ENCODE measurements at places on chromosomes 6 and 20.

GRCh38 chr6:84525907-84526306, 238.5 kb downstream of the TBX18 start:
- no peak for DNase-seq

DNA sequence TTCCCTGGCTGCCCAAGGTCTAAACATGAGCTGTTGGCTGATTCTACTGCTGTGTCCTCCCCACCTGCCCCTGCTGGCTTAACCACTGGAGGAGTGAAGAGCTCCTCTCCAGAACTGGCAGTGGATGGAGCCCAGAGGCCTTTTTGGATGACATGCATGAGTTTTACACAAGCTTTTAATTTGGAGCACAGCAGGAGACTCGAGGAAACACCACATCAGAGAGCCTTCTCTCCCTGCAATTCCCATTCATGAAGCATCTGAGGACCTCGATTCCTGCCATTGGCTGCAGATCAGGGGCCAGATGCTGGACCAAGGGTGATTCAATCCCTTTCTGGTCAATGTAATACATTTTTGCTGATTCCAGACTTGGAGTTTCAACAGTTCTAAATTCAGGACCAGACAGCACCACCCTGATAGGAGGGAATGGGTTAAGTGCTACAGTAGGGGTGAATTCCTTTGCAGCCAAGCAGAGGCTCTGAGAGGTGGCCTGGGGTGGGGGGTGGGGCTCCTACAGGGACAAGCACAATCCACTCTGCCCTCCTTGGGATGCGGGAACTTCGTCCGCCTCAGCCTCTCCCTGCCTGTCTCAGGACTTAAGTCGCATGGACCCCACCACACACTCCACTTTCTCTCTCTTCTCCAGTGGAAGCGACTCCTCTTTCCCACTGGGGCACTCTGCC, 599 bp upstream of the PSORS1C1 start:
- DNase-seq, result no peak

- no peak for DNase-seq
Observed at GRCh38 chr6:142857233-142857761, 87.7 kb downstream of the HIVEP2 start.

DNA sequence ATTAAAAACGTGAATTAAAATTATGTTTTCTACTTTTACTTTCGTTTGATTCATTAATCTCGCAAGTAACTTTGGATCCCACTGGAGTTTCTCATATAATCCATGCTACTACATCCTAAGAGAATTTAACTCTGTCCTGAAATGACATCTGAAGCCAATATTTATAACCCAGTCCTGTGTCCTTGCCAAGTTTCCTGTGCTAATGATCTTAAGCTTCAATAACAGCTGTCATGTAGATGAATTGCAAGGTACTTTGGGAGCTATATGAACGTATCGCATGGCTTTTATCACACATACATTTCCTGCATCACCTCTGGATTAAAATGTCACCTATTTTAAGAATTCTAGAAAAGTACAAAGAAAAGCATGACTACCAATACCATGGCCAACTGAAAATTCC, 833.8 kb upstream of the CITED2 start:
- no peak for DNase-seq

DNA sequence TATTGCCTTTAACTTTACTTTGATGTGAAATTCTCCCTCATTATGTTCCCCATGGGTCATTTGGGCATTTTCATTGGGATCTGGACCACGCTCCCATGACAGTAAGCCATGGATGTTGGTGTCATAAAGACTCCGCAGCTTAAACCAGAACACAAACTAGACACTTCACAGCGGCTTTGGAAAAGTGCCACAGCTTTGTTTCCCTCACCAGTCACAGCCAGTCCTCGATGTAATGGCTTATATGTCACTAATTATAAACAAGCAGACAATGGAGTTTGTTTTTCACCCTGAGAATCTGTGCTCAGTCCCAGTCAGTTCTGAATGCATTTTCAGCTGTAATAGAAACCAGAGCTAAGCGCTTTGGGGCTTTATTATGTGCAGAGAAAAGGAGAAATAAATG, 23.2 kb upstream of the DAAM2 start:
- DNase-seq, result no peak

- no peak for DNase-seq
Observed at GRCh38 chr6:33823806-33824205, 20.0 kb upstream of the MLN start.

DNA sequence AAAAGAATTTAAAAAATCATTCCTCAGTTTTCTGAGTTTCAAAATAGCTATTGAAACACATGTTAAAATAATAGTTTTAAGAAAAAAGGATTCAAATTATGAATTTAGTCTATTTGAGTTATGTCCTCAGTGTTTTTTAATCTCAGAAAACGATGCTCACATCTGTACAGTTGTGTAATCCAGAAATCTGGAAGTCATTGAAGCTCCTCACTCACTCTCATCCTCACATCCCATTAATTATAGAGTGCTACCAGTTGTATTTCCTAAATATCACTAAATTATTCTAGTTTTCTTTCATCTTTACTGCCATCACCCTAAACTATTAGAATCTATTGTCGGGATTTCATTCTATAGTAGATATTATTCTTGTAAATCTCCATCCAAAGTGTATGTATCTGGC, 234.7 kb upstream of the RIMS1 start:
- no peak for DNase-seq

- DNase-seq, result no peak
Observed at GRCh38 chr6:9937031-9937763, 477.7 kb downstream of the TFAP2A start.

DNA sequence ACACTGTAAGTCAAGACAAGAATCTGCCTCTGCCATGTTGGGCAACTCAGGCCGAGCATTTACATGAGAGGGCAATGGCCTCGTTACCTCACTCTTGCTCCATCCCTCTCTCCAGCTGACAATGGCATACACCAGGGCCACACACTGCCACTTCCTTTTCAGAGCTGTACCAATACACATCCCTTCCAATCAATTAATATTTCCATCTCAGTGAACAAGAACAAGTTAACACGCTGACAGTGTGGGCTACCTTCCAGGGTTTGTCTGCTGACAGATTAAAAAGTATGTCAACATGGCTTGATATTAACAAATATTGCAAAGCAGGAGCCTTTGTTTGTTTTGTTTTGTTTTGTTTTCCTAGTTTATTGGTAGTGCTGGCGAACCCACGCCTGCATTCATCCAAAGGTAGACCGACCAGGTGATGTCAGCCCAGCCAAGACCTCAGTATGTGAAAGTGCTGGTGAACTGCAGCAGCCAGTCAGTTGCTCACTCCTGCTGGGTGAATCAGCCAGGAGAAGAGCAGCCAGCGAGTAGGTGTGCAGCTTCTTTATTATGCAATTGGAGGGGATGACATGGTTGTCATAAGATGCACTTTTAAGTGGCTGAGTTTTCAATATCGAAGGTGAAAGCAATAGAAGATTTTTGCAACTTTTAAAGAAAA, 487.3 kb upstream of the JARID2 start:
- DNase-seq, result no peak

DNA sequence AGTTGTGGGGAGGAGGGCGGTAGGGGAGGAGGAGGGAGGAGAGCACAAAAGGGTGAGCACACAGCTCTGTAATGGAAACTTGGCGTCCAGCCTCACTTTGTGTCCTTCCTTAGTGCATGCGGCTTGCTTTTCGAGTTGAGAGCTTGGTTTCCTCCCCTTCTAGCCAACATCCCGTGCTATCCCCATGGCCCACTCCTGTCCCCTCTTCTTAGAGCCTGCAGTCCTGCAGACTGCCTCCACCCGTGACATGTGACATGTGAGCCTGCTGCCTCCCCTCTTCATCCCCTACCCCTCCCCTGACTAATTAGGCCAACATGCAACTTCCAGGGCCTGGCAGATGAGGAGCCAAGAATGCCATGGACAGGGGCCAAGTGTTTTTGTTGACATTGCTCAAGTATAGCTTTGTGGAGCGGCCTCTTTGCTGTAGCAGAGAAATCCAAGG, 63.2 kb downstream of the SLC24A3 start:
- no peak for DNase-seq

GRCh38 chr6:148927586-148927985, 180.8 kb downstream of the UST start:
- no peak for DNase-seq

DNA sequence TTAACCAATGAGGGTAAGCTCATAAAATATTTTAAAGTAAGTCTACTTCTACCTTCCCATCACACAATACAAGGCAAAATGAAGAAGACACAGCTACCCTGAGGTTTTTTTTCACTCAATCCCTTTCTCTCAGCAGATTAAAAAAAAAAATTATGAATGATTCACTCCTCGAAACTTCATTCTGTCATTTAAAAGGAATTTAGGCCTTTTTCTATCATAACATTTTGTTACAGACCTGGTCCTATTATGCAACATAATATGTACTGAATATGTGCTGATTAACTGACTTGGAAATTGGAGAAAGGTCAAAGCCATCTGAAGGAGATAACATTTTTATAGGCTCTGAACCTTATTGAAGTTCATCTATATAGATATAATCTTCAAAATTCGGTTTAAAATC, 45.5 kb downstream of the PRL start:
- DNase-seq, result no peak

- DNase-seq, result no peak
Observed at GRCh38 chr6:163667372-163668060, 253.0 kb downstream of the QKI start.

DNA sequence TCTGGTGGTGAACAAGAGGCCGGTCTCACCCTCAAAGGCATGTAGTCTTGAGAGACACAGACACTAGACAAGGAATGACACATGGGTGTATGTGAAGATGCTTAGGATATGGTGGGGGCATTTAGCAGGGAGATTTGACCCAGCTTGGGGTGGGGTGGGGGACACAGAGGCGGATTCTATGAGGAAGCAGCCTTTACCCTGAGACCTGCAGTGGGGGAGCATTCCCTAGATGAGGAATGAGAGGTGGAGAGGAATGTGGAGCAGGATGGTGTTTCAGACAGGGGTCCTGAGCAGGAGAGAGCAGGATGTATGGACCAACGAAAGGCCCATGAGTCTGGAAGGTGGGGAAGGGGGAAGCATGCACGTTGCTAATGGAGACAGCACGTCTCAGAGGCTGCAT, 57.8 kb downstream of the PHACTR3 start:
- no peak for DNase-seq

- no peak for DNase-seq
Observed at GRCh38 chr6:166972101-166972500, 15.8 kb upstream of the RNASET2 start.

DNA sequence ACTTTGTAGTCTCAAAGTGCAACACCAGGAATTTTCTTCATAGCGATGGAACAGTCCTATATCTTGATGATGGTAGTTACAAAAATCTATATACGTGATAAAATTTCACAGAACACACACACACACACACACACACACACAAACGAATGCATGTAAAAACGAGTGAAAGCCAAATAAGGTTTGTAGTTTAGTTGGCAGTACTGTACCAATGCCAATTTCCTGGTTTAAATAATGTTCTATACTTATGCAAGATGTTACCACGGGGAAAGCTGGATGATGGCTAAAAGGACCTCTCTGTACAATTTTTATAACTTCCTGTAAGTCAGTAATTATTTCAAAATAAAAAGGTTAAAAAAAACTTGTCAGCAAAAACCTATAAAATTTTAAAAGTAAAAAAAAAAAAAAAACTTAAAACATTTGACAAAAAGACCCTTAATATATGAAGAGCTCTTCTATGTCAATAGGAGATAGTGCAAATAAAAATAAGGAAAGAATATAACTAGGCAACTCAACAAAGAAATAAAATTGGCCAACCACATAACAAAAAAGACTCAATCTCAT, 37.6 kb downstream of the PDSS2 start:
- no peak for DNase-seq

DNA sequence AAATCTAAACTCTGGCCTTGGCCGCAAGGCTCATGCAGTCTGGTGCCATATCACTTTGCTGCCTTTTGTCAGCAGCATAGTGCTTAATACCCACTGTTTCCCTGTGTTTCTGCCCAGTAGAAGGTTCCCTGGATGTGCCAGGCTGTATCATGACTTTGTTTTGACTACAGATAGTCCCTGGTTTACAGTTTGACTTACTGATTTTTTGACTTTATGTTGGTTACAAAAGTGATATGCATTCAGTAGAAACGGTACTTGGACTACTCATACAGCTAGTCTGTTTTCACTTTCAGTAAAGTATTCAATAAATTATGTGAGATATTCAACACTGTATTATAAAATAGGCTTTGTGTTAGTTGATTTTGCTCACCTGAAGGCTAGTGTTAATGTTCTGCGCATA, 19.0 kb downstream of the RALY start:
- DNase-seq, result no peak
